Stomach (tissue), 19 donors: ENCODE measurements at places on chromosomes 13 and 19. TPM values are rescaled to one million over a fixed set of nuclear protein-coding genes. Genes with fewer than 3 reads are reported as not detected.
A peak's percentile ranks its signal among the peaks of the same experiment; 100 is the strongest.

ZSCAN5B gene
- not detected for total RNA-seq

OR4F17 gene
- total RNA-seq: not detected

DNA sequence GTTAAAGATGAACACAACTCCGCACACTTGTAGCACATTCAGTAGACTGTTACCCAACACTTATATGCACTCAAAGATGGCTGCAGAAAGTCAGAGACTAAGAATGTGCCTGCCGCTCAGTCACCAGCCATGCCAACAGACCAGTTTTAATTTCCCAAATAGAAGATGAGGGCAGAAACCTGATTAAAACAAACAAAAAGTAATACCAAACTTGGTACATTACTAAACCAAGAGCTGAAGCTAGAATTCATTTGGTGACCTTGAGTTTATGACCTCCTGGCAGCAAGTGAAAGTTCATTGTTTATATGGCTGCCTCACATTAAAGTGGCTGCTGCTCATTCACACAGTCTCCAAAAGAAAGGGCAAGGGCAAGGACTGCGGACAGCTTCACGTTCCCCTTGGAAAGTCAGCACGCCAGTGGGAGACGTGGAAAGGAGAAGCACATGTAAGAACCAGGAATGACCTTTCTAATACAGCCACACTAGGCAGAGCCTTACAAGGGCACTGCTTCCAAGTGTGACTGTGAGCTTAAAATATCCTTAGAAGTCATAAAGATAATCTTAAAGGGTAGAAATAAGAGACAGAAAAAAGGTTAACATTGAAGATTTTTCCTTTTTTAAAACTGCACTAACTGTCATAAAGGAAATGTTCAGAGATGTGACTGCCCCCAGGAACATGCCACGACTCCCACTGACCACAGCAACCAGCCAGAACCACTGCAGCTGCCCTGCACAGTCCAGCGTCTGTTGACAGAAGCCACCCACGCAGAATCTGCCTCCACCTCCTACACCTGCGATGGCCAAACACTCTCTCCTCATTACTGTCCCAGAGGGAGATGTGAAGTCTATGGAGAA lies 73.5 kb downstream of the STK24 start:
- no peak overlapping the region for H3K4me3 ChIP-seq
- peak overlapping the region; percentile 86 for H3K27ac ChIP-seq
- H3K27me3 ChIP-seq: no peaks in the 10 kb centered on the region
- peak; percentile 49 for DNase-seq
- H3K36me3 ChIP-seq: peaks cover 15% of the 10 kb centered on the region

GRCh38 chr19:38089440-38089839 lies 134.6 kb downstream of the DPF1 start:
- no peak overlapping the region for H3K4me3 ChIP-seq
- no peaks in the 10 kb centered on the region for H3K27me3 ChIP-seq
- no peaks in the 10 kb centered on the region for H3K4me1 ChIP-seq
- DNase-seq: no peak
- no peak overlapping the region for H3K27ac ChIP-seq

DNA sequence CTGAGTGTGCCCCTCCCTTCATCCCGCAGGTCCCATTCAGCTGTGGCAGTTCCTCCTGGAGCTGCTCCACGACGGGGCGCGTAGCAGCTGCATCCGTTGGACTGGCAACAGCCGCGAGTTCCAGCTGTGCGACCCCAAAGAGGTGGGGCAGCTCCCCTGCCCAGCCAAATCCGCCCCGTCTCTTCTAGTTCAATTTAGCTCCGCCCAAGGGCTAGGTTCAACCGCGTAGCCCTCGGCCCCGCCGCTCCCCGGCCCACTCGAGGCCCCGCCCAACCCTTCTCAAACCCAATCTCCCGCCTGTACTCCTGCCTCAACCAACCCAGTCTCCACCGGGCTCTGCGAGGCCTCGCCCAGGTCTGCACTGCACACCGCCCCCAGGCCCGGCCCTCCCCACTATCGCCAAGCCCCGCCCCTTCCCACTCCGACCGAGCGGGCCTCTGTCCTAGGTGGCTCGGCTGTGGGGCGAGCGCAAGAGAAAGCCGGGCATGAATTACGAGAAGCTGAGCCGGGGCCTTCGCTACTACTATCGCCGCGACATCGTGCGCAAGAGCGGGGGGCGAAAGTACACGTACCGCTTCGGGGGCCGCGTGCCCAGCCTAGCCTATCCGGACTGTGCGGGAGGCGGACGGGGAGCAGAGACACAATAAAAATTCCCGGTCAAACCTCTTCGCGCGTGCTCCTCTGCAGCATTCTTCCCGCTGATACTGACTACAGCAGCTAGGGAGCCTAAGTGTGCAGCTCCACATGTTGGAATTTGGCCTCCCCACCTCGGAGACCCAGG lies 2.9 kb downstream of the ETV2 start:
- no peaks in the 10 kb centered on the region for H3K36me3 ChIP-seq
- DNase-seq: peak; percentile 98
- H3K4me3 ChIP-seq: peak overlapping the region; percentile 71
- H3K27ac ChIP-seq: peak overlapping the region; percentile 95
- H3K4me1 ChIP-seq: peaks cover 19% of the 10 kb centered on the region

CACNG7 gene
- total RNA-seq: not detected

- peaks cover 30% of the 10 kb centered on the region for H3K4me1 ChIP-seq
- H3K27me3 ChIP-seq: no peaks in the 10 kb centered on the region
- H3K4me3 ChIP-seq: no peak overlapping the region
- no peak overlapping the region for H3K27ac ChIP-seq
- peak; percentile 60 for DNase-seq
- H3K36me3 ChIP-seq: no peaks in the 10 kb centered on the region
Measured at GRCh38 chr13:30791354-30792001, 56.1 kb downstream of the ALOX5AP start.

RFPL4AL1 gene
- not detected for total RNA-seq

CGB5 gene
- total RNA-seq: not detected

DNA sequence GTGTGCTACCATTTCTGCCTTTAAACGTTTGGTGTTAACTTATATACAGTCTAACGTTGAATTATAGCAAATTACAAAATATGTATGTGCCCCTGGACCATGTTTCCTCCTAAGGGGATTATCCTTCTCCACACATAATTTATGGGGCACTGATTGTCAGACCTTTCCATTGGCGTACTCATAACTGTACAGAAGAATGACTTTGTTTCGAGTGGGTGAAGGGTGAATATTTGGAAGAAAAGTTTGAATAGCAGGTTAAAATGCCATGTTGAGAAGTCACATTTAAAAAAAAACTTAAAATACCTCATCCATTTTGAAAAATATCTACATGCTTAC lies 58.8 kb downstream of the SLC10A2 start:
- no peak overlapping the region for H3K4me3 ChIP-seq
- no peaks in the 10 kb centered on the region for H3K4me1 ChIP-seq
- no peaks in the 10 kb centered on the region for H3K36me3 ChIP-seq

GRCh38 chr19:1035998-1036621 lies 3.8 kb upstream of the ABCA7 start:
- H3K27ac ChIP-seq: no peak overlapping the region
- H3K4me1 ChIP-seq: peaks cover 17% of the 10 kb centered on the region

- no peaks in the 10 kb centered on the region for H3K27me3 ChIP-seq
- H3K36me3 ChIP-seq: no peaks in the 10 kb centered on the region
- DNase-seq: no peak
- no peak overlapping the region for H3K27ac ChIP-seq
- H3K4me3 ChIP-seq: no peak overlapping the region
Measured at GRCh38 chr13:21333186-21333585, 125.9 kb downstream of the ZDHHC20 start.

HSD17B14 gene
- total RNA-seq: 30.1 TPM

RASGRP4 gene
- 0.55 TPM for total RNA-seq

EHD2 gene
- 334 TPM for total RNA-seq

- H3K27me3 ChIP-seq: peaks cover 17% of the 10 kb centered on the region
- H3K4me1 ChIP-seq: no peaks in the 10 kb centered on the region
- no peak for DNase-seq
- H3K36me3 ChIP-seq: no peaks in the 10 kb centered on the region
- no peak within 1 kb of the TSS for H3K27ac ChIP-seq
Measured at GRCh38 chr19:50649433-50650391, at the start of gene C19orf81. Gene C19orf81 (plus strand): TSS chr19:50649445. CDS start chr19:50649445, 0 bp downstream.

DNA sequence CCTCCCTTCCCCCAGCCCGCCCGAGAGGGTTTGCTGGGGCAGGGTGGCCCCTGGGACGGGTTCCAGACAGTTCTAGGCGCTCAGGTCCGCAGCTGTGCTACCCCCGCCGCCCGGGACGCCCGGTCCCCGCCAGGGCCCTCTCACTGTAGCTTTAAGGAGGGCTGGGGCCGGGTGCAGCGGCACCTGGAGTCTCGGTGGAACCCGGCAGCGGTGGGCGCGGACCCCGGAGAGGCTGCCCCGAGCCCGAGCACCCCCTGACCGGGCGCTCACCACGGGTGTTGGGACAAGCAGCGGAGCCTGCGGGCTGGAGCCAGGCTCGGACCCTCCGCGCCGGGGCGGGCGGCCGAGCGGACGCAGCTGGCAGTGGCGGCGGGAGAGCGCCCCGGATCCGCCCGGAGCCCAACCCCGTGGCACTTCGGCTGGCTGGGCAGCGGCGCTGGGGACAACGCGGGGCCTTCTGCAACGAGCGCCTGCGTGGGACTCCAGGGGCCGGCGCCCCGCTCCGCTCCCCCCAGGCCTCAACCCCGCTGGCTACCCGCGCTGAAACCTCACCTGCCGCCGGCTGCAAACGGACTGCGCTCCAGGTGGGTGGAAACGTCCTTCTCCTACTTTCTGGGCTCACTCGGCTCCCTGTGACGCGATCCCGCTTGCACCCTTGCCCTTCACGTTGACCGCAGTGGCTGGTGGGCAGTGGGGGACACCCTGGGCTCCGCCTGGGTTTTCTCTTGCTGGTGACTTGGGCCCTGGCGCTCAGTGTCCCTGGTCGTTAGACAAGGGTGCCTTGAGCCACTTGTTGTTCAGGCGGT lies 81.1 kb downstream of the ZNF429 start:
- DNase-seq: peak; percentile 70
- H3K4me3 ChIP-seq: peak overlapping the region; percentile 63
- H3K4me1 ChIP-seq: no peaks in the 10 kb centered on the region
- H3K27ac ChIP-seq: peak overlapping the region; percentile 59
- H3K36me3 ChIP-seq: no peaks in the 10 kb centered on the region

ANKRD24 gene
- 0.29 TPM for total RNA-seq

PSG2 gene
- total RNA-seq: not detected

DNA sequence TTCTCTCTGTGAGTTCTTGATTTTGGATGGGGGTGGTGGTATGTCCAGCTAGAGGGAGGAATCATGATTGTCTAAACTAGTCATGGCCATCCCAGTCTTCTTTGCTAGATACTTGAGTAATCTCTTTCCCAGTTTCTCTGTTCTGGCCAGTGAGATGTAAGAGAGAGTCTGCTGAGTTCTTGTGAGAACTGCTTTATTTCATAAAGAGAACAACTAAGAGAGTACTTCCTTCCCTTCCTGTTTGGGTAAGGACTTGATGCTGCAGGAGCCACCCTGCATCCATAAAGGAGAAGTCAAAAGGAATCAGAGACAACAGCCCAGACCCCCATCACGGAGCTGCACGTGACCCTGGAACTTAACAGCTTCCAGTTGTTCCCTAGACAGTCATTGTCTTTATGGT lies 3.0 kb upstream of the RASL11A start:
- no peak for DNase-seq
- H3K4me3 ChIP-seq: no peak overlapping the region
- H3K36me3 ChIP-seq: peaks cover under 1% of the 10 kb centered on the region
- H3K4me1 ChIP-seq: peaks cover 23% of the 10 kb centered on the region

DNA sequence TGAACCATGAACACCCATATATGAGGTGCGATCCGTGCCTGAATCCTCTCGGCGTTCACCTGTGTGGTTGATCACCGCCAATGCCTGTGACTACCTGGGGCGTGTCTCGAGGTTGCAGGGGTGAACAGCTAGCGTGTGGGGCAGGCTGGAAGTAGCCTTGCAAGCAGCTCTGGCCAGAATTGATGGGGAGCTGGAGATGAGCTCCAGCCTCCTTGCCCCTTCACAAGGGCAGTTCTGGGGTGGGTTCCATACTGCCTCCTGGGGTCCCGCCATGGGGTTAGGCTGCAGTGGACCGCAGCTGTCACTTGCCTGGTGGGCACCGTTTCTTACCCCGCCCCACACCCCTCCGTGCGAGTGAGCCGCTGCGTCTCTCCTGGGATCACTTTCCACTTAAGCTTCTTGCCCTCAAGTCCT lies 154.5 kb upstream of the SOX1 start:
- no peak overlapping the region for H3K27ac ChIP-seq
- no peak overlapping the region for H3K4me3 ChIP-seq
- no peak for DNase-seq
- H3K27me3 ChIP-seq: no peaks in the 10 kb centered on the region
- no peaks in the 10 kb centered on the region for H3K4me1 ChIP-seq
- H3K36me3 ChIP-seq: no peaks in the 10 kb centered on the region

- no peaks in the 10 kb centered on the region for H3K27me3 ChIP-seq
- H3K27ac ChIP-seq: no peak overlapping the region
- H3K4me3 ChIP-seq: no peak overlapping the region
- H3K4me1 ChIP-seq: no peaks in the 10 kb centered on the region
Measured at GRCh38 chr13:88257706-88258105, 586.5 kb downstream of the SLITRK5 start.

SCGB2B2 gene
- not detected for total RNA-seq

ZNF845 gene
- 4.9 TPM for total RNA-seq

- no peak for DNase-seq
- peaks cover 23% of the 10 kb centered on the region for H3K36me3 ChIP-seq
- H3K4me3 ChIP-seq: peak overlapping the region; percentile 55
- peaks cover 32% of the 10 kb centered on the region for H3K4me1 ChIP-seq
- H3K27me3 ChIP-seq: no peaks in the 10 kb centered on the region
Measured at GRCh38 chr13:27250833-27251165, 559 bp upstream of the RPL21 start.

DNA sequence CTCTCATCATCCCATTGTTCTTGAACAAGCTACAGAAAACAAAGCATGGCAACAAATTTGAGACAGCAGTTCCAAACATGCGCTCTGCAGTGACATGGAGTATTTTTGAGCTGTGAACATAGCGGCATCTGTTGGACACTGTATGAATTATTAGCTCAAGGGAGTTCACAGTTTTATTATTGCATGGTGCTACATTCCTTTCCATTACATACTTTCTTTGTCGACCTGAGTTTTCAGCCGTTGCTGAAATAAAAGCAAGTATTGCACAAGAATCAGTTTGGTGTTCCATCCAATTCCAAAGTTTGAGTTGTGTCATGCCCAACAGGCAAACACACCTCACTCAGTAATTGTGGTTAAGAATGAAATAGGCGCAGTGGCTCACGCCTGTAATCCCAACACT lies 30.1 kb upstream of the METTL21C start:
- peak; percentile 43 for DNase-seq
- no peaks in the 10 kb centered on the region for H3K36me3 ChIP-seq

C19orf67 gene
- not detected for total RNA-seq

GRCh38 chr19:29944390-29945012 lies 2.5 kb downstream of the URI1 start:
- H3K4me3 ChIP-seq: peak overlapping the region; percentile 7
- H3K27me3 ChIP-seq: no peaks in the 10 kb centered on the region
- peaks cover 28% of the 10 kb centered on the region for H3K4me1 ChIP-seq
- DNase-seq: no peak
